ENCODE measurements at places on chromosomes 7 and 10.
A peak's percentile ranks its signal among the peaks of the same experiment; 100 is the strongest.

DNA sequence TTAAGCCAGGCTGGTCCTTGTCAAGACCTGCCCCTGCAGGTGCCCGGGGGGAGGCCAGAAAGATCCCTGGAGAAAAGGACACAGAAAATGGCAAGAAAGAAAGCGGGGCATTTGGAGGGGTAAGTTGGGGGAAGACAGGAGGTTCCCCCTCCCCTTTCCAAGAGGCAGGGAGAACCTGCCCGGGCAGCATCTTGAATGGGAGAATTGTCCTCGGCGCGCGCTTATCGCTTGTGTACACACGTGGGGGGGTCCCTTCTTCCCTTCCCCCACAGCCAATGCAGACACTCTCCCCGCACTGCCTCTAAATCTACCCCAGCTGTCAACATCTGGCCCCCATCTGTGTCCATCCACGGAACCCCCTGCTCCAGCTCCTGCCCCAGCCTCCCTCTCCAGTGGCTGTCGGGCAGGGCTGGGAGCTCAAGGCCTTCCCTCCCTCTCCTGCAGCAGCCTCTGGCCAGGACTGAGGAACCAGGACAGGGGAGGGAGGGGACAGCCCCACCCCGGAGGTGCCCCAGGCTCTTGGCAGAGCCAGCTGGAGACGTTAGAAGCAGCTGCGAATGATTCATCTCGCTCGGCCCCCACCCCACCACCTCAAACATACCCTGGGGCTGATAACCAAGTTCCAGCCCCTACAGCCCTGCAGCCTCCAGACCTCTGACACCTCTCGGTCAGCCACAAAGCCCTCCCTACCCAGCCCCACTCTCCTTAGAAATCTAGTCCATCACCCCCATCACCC lies 25.3 kb downstream of the EPHB4 start:
- no peak for DNase-seq

DNA sequence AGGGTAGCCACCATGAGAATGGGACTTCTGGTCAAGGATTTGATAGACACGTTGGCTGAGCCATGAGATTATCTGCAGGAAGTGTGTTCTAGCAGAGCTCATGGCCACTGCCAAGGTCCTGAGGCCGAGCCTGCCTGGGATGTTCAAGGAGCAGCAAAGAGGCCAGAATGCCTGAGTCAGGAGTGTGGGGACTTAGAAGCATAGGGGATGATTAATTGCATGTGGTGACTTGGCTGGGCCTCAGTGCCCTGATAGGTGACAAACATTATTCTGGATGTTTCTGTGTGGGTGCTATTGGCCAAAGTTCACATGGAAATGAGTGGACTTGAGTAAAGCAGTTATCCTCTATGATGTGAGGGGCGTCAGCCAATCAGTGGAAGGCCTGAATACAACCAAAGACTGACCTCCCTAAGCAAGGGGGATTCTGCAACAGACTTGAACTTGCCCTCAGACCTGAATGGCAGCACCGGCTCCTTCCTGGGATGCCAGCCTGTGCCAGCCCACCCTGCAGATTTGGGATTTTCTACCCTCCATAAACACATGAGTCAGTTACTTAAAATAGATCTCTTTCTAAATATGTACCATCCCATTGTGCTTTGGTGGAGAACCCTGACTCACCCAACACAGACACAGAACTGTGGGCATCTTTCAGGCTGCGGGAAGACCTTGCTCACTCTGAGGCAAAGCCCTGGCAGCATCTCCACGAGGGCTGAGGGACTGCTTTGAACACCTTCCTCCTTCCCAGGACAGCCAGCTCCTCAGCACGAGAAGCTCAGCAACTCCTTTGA lies 363.9 kb upstream of the MGMT start:
- no peak for DNase-seq

GRCh38 chr10:76984559-76985443 lies 652.8 kb downstream of the KCNMA1 start:
- peak; percentile 16 for DNase-seq

- no peak for DNase-seq
Observed at GRCh38 chr7:22329816-22330524, 27.0 kb downstream of the RAPGEF5 start.

DNA sequence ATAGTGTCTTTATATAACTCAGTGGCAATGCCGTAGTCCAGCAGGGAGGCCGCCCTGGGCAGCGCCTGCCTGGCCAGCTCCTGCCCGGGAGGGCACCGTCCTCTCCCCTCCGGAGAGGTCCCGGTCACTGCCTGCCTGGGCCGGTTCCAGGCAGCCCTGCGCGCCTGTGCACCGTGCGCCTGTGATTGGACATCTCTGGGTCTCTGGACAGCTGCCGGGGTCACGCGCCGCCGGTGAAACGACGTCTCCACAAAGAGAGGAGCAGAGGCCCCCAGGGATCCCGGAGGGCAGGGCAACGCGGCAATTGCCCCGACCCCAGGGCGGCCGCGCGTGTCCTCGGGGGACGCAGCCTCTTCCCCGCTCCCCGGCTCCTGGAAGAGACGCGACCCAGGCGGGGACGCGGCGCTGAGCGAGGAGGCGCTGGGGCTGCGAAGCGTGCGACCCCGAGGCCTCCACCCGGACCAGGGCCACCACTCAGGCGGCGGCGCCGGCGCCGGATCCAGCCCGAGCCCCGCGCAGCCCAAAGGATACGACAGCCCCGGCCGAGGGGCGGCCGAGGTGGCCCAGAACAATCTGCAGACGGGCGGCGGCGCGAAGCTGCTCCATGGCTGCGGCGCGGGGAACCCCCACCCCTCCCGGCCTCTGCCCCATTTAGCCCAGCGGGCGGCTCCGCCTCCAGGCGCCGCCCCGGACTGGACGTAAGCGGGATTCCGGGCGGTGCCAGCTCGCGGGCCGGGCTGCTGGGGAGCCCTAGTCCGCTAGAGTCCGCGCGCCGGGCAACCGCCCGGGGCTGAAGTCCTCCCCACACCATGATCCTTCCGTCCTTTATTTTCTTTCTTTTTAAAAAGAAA lies at the start of gene PHYH:
PHYH (minus strand) TSS at position 628 of the 851 bp plus-strand sequence; CDS start at position 606, 22 bp downstream.
- DNase-seq: no peak

GRCh38 chr10:88879534-88880281 lies at the start of gene STAMBPL1:
Gene STAMBPL1 (plus strand): TSS chr10:88880245. CDS start chr10:88901709, 21,464 bp downstream.
- DNase-seq: no peak

GRCh38 chr10:63429281-63429680 lies 36.5 kb downstream of the JMJD1C start:
- no peak for DNase-seq

GRCh38 chr10:104049504-104050250 lies 36.0 kb downstream of the COL17A1 start:
- no peak for DNase-seq

DNA sequence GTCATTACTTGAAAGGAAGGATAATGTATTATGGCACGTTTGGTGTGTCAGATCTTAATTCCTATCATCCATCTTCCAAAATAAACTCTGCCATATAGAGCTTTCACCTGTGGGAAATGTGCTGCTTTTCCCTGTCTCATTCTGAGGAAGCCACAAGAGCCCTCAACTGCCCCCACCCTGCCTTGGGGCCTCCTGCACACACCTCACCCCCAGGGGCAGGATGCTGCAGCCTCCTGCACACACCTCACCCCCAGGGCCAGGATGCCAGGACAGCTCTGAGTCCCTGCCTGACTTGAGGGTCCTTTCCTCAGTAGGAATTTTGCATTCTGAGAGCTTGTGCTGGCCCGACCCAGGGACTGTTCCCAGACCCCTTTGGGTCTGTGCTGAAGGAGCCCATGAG lies 67.1 kb downstream of the COL13A1 start:
- no peak for DNase-seq

GRCh38 chr10:35040760-35041501 lies 49.2 kb downstream of the CUL2 start:
- DNase-seq: no peak

- no peak for DNase-seq
Observed at GRCh38 chr10:43945094-43945730, 296.5 kb upstream of the ZNF32 start.

DNA sequence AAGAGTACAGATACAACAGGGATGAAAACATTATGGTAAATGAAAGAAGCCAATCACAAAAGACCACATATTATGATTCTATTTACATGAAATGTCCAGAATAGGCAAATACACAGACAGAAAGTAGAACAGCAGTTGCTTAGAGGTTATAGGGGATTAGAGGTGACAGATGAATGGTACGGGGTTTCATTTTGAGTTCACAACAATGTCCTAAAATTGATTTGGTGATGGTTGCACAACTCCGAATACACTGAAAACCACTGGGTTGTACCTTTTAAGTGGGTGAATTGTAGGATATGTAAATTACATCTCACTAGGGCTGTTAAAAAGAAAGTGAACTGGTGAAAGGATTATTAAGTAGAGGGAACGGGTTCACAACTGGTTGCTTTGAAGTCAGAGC lies 76.3 kb upstream of the MRLN start:
- no peak for DNase-seq

DNA sequence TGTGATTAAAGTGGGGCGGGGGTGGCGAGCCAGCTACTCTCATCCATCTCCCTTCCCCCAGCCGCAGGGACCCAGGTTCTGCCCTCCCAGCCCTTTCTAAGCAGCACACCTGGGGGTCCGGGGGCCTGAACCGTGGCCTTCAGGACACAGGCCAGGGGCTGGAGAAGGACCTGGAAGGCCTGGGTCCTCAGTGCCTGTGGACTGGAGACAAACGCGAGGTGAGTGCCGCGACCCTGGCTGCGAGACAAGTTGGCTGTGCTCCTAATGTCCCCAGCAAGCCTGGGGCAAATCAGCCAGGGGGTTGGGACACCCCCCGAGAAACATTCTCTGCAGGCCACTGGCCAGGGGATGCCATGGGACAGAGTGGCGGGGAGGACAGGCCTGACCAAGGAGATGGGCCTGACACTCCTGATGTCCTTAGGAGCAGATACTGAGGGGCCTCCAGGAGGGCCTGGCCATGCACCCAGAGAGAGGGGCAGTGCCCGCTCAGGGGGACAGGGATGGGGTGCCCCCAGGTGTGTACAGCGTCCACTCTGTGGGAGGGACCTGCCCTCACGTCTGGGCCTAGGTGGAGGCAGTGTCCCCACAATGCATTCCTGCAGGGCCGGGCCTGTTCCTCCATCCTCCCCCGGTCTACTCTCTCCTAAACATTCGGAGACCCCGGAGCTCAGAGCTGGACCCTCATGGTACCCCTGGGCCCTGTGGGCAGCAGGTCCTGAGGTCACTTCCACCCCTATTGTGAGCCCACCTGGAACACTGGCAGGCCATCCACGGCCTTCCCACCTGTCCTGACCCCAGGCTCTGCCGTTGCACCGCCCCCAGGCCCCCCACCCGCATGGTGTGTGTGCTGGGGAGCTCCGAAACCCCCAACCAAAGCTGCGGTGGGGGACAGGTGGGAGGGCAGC lies 13.1 kb downstream of the BRAT1 start:
- no peak for DNase-seq

- no peak for DNase-seq
Observed at GRCh38 chr10:44811072-44811471, 100.1 kb upstream of the TMEM72 start.

DNA sequence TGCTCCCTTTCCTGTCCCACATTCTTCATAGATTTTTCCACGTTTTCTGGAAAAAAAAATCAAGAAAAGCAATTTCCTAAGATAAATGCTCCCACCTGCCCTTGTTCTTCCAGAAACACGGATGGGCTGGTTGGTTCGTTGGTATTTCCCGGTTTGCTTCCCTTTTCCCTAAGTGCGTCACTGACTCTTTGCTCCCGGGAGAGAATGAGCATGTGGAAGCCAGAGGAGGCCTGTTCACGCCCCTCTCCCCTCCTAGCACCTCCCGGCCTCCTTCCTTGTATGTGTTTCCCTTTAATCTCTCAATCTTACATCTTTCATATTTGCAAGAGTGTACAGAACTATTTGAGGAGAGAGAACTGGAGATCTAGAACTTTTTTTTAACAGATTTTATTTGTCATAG lies 442.0 kb downstream of the GFRA1 start:
- DNase-seq: no peak

DNA sequence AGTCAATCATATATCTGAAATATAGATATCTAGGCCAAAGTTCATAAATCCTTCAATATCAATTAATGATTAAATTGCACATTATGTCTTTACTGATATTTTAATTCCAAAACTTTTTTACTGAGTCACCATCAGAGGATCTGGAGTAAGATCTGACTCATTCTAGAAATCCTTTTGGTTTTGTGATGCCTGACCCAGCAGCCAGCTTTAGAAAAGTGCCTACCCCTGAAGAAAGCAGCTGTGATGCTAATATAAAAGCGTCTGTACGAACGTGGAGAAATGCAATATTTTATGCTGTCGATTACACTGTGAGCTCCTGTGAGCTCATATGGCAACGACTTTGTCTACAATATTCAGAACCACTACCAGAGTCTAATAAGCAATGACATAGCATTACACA lies 142.5 kb upstream of the LRRTM3 start:
- DNase-seq: no peak

- DNase-seq: peak; percentile 1
Observed at GRCh38 chr10:44745920-44746319, 165.2 kb upstream of the TMEM72 start.

GRCh38 chr7:54858008-54858692 lies 99.1 kb upstream of the SEC61G start:
- DNase-seq: no peak

- no peak for DNase-seq
Observed at GRCh38 chr10:102675666-102676533, 31.6 kb downstream of the TRIM8 start.

DNA sequence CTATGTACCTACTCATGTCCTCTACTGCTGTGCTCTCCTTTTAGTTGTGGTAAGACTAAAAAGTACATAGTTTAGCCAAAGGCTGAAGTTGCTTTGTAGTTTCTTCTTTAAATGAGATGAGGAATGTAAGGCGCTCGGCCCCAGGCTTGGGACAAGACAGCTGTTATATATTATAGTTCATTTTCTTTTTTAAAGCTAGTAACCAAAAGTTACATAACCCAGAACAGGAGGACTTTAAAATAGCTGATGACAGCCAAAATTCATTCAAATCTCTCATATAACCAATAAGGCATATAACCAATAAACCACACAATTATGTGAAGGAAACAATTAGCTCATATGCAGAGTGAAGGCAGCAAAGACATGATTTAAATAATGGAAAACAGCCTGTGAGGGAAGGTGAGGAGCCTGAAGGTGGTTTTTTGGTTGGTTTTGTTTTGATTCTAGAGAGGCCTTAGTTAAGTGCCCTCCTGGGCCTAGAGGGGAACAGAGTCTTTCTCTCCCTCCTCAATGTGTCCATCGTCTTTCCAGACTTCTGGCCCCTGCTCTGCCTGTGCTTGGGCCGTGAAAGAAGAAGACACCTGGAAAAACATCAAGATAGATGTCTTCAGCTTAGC lies 35.8 kb downstream of the SLC26A4 start:
- DNase-seq: no peak

- DNase-seq: no peak
Observed at GRCh38 chr7:28070297-28071055, 110.1 kb downstream of the JAZF1 start.

- no peak for DNase-seq
Observed at GRCh38 chr10:82680608-82681007, 805.6 kb downstream of the NRG3 start.

DNA sequence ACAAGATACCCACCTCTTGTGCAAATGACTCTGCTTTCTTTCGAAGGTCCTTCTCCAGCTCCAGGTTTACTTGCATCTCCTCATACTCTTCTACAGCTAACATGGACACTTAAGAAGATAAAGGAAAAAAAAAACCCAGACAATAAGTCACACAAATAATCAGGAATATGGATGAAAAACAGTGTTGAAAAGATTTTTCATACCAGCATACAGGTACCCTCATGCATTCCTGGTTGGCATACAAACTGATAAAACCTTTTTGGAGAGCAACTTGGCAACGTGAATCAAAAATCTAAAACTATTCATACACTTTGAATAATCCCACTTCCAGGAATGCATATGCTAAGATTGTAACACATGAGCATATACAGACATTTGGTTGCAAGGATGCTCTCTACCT lies 60.1 kb downstream of the SHTN1 start:
- DNase-seq: no peak

- DNase-seq: no peak
Observed at GRCh38 chr7:142319970-142320369, 62.1 kb upstream of the PRSS58 start.
